Lower lobe of right lung (tissue), 2 donors: ENCODE measurements at places on chromosomes 2 and 18. TPM values are rescaled to one million over a fixed set of nuclear protein-coding genes. Genes with fewer than 3 reads are reported as not detected.

DNA sequence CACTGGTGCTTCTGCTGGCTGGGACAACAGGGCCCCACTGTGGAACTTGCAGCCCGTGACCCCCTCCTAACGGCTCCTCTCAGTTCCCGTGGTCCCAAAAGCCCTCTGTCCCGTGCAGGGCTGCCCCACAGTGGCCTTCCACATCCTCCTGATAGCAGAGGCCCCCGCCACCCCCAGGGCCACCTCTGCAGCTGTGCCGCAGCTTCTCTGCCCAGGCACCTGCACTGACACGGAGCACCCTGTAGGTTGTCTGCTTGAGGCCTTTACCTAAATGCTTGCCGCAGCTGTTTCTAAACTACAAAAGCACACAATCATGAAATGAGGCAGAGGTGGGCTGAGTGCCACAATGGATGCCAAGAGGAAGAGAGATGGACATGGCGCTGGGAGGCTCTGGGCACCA lies 13.5 kb upstream of the GRHL1 start:
- H3K4me1 ChIP-seq = peaks cover 15% of the 10 kb centered on the region
- H3K27me3 ChIP-seq = no peaks in the 10 kb centered on the region
- no peak overlapping the region for H3K4me3 ChIP-seq

DNA sequence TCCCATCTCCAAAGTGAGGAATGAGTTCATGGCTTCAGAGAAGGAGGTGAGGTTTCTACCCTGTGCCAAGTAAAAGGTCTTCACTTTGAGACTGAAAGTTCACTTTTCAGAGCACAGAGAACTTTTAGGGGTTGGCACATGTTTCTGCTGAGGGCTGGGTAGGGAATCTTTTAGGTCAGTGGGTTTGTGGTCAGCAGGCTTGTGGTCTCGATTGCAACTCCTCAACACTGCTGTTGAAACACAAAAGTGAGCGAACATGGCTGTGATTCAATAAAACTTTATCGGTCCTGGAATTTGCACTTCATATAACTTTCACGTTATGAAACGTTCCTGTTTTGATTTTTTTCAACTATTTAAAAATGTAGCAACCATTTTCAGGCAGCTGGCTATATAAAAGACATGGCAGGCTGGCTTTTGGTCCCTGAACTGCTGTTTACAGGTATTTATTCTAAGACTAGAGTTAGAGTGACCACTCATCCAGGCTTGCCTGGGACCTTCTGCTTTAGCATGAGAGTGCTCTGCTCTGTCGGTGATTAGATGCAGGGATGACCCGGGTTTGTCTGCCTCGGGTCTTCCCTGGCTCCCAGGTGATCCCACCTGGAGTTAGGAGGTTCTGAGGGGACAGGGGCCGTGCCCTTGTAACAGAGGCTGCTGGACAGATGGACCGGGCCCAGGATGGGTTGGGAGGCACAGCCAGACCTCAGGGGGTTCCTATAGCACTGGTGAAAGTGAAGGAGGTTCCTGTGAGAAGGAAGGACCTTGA lies 62.7 kb upstream of the TAF1B start:
- no peaks in the 10 kb centered on the region for H3K36me3 ChIP-seq
- H3K27me3 ChIP-seq = no peaks in the 10 kb centered on the region
- no peak overlapping the region for H3K27ac ChIP-seq
- no peak overlapping the region for H3K4me3 ChIP-seq
- DNase-seq = peak; percentile 36
- no peaks in the 10 kb centered on the region for H3K4me1 ChIP-seq

GRCh38 chr2:44120428-44120827 lies 48.2 kb upstream of the PPM1B start:
- DNase-seq = no peak
- no peaks in the 10 kb centered on the region for H3K36me3 ChIP-seq
- H3K27ac ChIP-seq = no peak overlapping the region
- no peak overlapping the region for H3K4me3 ChIP-seq

DNA sequence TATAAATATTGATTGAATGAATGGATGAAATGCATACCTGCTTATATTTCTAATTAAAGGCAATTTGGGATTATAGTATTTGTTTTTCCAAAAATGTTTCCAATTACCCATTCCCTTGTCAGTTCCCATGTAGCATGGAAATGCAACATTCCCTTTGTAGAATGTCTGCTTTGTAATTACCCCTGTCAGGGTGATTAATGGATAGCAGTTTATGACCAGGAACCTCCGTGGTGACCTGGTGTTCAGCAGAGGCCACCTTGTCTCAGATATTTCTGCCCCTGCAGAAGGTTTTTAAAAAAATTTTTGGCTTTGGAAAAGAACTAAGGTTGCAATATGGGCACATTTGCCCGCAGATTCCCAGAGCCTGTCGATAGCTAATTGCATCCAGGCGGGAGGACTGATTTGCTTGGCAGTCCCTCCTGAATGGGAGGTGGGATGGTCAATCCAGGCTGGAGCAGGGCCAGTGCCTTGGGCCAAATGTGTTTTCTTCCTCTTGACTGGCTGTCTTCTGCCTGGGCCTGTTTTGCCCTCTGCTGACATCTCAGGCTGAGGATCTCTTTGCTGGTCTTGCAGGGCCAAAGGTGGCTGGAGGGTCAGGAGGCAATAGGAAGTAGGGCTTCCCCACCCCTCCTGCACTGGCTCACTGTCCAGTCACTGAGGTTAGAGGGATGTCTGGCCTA lies 82.1 kb downstream of the TMEM182 start:
- no peak for DNase-seq
- H3K27ac ChIP-seq = no peak overlapping the region
- no peaks in the 10 kb centered on the region for H3K27me3 ChIP-seq
- H3K4me1 ChIP-seq = peaks cover 5% of the 10 kb centered on the region
- H3K36me3 ChIP-seq = no peaks in the 10 kb centered on the region

DNA sequence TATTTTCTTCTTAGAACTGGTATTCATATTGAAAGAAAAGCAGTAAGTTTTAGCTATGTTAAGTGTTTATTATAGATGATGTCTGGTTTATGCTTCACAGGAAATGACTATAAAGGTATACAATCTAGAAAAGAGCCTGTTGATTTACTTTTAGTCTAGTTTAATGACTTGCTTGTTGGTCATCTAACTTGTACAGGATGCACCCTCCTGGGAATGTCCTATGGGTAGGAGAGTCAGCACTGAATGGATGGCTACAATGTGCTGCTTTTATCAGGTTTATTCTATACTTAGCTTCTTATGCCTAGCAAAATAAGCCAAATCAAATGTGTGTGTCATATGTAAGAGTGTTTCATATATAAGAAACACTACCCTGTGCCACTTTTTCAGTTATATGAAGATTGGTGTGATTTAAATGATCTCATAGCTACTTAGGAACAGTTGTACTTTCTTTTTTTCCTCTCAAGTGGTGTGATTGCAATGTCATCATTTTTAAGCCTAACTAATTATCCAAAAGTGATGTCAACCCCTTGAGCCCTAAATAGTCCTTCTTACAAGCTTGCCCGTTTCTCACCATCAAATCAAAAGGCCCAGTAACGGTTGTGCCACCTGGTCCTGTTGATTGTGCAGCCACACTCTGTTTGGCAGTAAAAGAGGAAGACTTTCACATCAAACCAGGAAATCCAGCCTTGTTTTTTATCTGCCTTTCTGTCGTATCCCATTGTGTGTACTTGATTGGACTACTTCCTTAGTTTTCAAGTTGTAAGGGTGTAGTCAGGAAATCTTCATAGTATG lies 176.0 kb downstream of the DIS3L2 start:
- H3K27ac ChIP-seq = no peak overlapping the region
- no peaks in the 10 kb centered on the region for H3K4me1 ChIP-seq
- peaks cover 6% of the 10 kb centered on the region for H3K36me3 ChIP-seq
- H3K27me3 ChIP-seq = no peaks in the 10 kb centered on the region

GRCh38 chr18:35811896-35812295 lies 160.6 kb upstream of the RMP24 start:
- no peaks in the 10 kb centered on the region for H3K36me3 ChIP-seq
- H3K4me1 ChIP-seq = no peaks in the 10 kb centered on the region
- H3K4me3 ChIP-seq = no peak overlapping the region

- no peak for DNase-seq
- no peak overlapping the region for H3K4me3 ChIP-seq
- H3K36me3 ChIP-seq = no peaks in the 10 kb centered on the region
- H3K4me1 ChIP-seq = no peaks in the 10 kb centered on the region
- H3K27ac ChIP-seq = no peak overlapping the region
Observed at GRCh38 chr2:97730245-97730644, 16.9 kb downstream of the ZAP70 start.

GRCh38 chr18:23977719-23978483 lies 36.7 kb upstream of the TTC39C start:
- DNase-seq = no peak
- H3K4me1 ChIP-seq = no peaks in the 10 kb centered on the region
- no peak overlapping the region for H3K4me3 ChIP-seq
- H3K27ac ChIP-seq = no peak overlapping the region
- H3K36me3 ChIP-seq = no peaks in the 10 kb centered on the region

GRCh38 chr2:40734797-40735196 lies 282.9 kb upstream of the SLC8A1 start:
- H3K36me3 ChIP-seq = no peaks in the 10 kb centered on the region
- H3K4me1 ChIP-seq = no peaks in the 10 kb centered on the region
- no peak for DNase-seq

DNA sequence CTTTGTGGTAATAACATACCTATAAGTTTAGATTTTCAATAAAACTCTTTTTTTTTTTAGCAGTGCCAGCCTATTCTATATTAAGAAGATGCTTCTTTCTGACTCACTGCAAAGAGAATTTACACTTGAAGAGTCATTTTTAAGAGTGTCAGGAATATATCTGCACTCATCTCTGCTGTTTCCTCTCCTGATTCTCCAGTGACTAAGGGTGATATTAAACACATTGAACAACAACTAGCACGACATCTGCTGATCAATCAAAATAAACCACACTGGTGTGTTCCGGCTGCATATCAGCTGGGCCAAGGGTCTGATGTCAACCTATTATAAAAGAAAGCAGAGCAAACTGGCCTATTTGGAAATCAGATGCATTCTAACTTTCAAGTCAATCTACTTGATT lies 15.0 kb downstream of the RAB27B start:
- H3K4me3 ChIP-seq = no peak overlapping the region
- H3K27me3 ChIP-seq = no peaks in the 10 kb centered on the region
- H3K36me3 ChIP-seq = no peaks in the 10 kb centered on the region
- no peaks in the 10 kb centered on the region for H3K4me1 ChIP-seq
- DNase-seq = no peak
- no peak overlapping the region for H3K27ac ChIP-seq

GRCh38 chr2:30914456-30914855 lies 107.2 kb upstream of the CAPN13 start:
- H3K4me1 ChIP-seq = no peaks in the 10 kb centered on the region
- DNase-seq = no peak
- H3K27me3 ChIP-seq = no peaks in the 10 kb centered on the region
- no peaks in the 10 kb centered on the region for H3K36me3 ChIP-seq

- H3K4me1 ChIP-seq = no peaks in the 10 kb centered on the region
- no peak within 1 kb of the TSS for H3K4me3 ChIP-seq
- H3K27me3 ChIP-seq = no peaks in the 10 kb centered on the region
Observed at GRCh38 chr2:170177950-170178781, at the start of gene MYO3B. MYO3B (plus strand) TSS chr2:170178147; CDS start chr2:170178288, 141 bp downstream.

DNA sequence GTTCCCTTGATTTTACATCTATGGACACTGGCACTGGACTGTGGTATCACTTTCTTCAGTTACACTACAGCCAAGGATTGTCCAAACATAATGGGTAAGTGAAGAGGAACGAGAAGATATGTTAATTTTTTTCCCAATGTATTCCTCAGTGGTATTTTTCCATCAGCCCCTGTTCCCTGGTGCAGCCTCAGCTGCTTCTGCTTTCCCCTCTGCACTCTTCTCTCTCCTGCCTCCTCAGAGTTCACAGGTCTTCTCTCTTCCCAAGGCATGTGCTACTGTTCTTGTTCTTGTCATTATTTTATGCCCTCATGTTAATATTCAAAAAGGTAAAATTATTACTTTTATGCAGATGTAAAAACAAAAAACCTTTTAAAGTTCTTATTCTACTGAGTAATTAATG lies 378.0 kb upstream of the NRXN1 start:
- no peaks in the 10 kb centered on the region for H3K36me3 ChIP-seq
- H3K27ac ChIP-seq = no peak overlapping the region
- no peaks in the 10 kb centered on the region for H3K4me1 ChIP-seq
- no peak overlapping the region for H3K4me3 ChIP-seq
- DNase-seq = no peak
- no peaks in the 10 kb centered on the region for H3K27me3 ChIP-seq

- H3K27me3 ChIP-seq = no peaks in the 10 kb centered on the region
- H3K4me1 ChIP-seq = no peaks in the 10 kb centered on the region
- H3K36me3 ChIP-seq = peaks cover 5% of the 10 kb centered on the region
- no peak overlapping the region for H3K27ac ChIP-seq
Observed at GRCh38 chr2:28310107-28310506, 82.6 kb upstream of the FOSL2 start.

DNA sequence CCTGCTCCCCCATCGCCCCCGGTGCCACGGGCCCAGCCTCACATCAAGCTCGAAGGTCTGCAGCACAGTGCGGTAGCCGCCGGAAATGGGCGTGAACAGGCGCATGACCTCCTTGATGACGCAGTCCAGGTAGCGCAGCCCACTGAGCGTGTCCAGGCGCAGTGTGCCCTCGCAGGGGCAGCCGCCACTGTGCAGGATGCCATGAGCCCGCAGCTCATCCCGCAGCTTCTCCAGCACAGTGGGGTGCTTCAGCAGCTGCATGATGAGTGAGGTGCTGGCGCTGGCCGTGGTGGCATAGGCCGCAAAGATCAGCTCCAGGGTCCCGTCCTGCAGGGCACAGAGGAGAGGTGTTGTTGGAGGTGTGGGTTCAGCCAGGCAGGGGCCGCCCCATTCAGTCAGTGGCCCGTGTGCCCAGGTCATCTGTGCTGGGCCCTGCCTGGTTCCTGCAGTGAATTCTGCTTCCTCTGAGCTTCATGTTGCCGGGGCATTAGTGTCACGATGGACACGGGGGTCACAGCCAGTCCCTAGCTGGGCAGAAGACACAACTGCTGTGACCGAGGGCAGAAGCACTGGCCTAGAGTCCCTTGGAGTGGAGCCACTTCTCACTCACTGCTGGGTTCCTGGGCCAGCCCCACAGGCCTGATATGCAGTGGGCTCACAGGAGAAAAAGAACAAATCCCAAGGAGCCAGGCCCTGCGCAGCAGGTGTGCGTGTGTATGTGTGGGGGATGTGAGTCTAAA lies 14.5 kb downstream of the CYP26B1 start:
- no peaks in the 10 kb centered on the region for H3K27me3 ChIP-seq
- no peak overlapping the region for H3K4me3 ChIP-seq
- no peak overlapping the region for H3K27ac ChIP-seq
- H3K4me1 ChIP-seq = peaks cover 9% of the 10 kb centered on the region
- H3K36me3 ChIP-seq = no peaks in the 10 kb centered on the region

DNA sequence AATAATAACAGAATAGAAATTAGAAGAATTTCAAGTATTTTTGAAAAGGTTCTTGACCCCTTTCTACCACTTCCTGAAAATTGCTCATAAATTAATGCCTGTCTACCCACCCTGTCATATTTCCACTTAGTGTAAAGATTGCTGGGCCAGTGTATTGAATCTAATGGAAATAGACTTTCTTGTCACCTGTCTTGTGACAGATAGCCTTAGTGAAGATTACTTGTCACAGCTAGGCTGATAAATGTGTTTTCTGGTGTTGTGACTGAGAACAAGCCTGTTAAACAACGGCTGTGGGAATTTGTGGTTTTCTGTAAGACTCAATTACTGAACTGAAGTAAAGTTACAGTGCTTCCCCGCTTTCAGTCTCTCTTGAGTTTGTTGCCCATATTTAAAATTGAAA lies 37.0 kb downstream of the PIK3C3 start:
- H3K27me3 ChIP-seq = no peaks in the 10 kb centered on the region
- H3K36me3 ChIP-seq = peaks cover 57% of the 10 kb centered on the region
- no peak overlapping the region for H3K4me3 ChIP-seq
- H3K27ac ChIP-seq = no peak overlapping the region
- no peak for DNase-seq

The RGPD3 gene
- 0.21 TPM for total RNA-seq

The CFAP53 gene
- total RNA-seq = 3.7 TPM

The ALLC gene
- not detected for total RNA-seq

The CEP192 gene
- 29.1 TPM for total RNA-seq

The UGT1A9 gene
- not detected for total RNA-seq

The MTIF2 gene
- 25.9 TPM for total RNA-seq

The CPO gene
- total RNA-seq = not detected

The LONRF2 gene
- 2.1 TPM for total RNA-seq

The RHBDD1 gene
- total RNA-seq = 42.2 TPM

The IL37 gene
- not detected for total RNA-seq
